Kasumi-1 (cell line): ENCODE measurements at places on chromosomes 6 and 20.

GRCh38 chr6:140538926-140539325, 1164.5 kb upstream of the CITED2 start:
- DNase-seq = no peak

- DNase-seq = no peak
These were observed 1.1 kb downstream of the DDAH2 start for GRCh38 chr6:31727717-31728671.

GRCh38 chr6:154824076-154824475, 90.9 kb downstream of the SCAF8 start:
- DNase-seq = peak; percentile 34

- peak; percentile 37 for DNase-seq
These were observed 235.7 kb upstream of the ZNF217 start for GRCh38 chr20:53829255-53829723.

- no peak for DNase-seq
These were observed 242.5 kb downstream of the ERMARD start for GRCh38 chr6:169993861-169994481.

DNA sequence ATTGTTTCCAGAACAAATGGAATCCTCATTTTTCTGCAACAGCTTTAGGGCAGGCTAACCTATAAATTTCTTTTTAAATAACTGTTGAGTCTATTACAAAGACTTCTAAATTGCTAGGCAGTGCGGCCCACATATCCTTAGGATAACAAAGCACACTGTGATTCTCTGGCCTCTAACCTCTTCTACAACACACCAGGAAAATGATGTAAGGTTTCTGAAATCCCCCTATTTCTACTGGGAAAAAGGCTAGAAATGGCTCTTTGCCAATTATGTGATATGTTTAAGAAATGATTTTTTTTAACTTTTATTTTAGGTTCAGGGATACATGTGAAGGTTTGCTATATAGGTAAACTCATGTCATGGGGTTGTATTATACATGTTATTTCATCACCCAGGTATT, 17.3 kb upstream of the NT5E start:
- no peak for DNase-seq

- no peak for DNase-seq
These were observed 277.7 kb upstream of the RIMS1 start for GRCh38 chr6:71608646-71609045.

DNA sequence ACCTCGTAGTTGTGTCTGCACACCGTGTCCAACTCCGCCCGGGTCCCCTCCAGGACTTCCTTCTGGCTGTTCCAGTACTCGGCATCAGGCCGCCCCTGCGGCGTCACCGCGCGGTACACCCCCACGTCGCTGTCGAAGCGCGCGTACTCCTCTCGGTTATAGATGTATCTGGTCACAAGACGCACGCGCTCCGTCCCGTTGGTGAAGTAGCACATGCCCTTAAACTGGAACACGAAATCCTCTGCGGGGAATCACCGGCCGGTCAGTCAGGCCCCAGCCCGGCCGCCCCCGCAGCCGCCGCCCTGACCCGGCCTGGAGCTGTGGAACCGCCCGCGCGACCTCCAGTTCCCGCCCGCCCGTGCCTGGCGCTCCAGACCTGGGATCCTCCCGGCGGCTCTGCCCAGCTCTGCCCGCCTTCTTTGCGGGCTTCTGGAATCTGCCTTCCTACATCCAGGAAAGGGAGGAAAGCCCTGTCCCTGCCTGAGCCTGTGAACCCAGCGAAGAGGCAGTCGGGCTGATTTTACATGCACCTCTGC, 1.6 kb downstream of the HLA-DQB1 start:
- DNase-seq = no peak

GRCh38 chr6:44667226-44667625, 279.7 kb downstream of the CDC5L start:
- DNase-seq = no peak

DNA sequence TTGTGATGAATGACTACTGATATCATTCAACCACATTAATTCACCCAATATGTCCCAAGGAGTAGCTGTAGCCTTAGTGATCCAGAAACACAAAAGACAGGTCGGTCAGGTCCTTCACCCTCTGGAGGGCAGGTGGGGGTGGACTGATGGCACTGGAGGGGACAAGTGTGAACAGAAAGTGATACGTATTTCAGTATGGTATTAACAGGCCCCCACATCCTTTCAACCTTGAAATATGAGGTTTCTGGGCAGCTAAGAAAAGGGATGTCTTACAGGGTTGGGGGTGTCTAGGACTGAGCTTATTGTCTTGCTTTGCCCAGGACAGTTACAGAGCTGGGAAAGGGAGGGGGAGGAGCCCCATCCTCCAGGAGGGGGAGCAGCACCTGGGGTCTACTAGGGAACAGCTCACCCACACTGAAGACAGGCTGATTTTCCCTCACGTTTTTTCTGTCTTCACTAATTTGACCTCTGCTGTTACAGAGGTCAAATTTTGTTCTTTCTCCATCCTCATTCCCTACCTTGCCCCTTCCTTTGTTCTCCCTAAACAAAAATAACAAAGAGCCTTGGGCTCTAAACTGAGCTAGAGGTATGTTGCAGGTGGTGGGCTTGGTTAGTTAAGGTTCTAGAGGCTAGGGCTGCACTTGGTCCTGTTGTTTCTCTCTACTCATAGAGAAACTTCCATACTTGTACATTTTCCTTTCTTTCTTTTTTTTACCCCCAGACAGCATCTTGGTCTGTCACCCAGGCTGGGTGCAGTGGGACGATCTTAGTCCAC, 38.0 kb upstream of the EEF1A1 start:
- no peak for DNase-seq

DNA sequence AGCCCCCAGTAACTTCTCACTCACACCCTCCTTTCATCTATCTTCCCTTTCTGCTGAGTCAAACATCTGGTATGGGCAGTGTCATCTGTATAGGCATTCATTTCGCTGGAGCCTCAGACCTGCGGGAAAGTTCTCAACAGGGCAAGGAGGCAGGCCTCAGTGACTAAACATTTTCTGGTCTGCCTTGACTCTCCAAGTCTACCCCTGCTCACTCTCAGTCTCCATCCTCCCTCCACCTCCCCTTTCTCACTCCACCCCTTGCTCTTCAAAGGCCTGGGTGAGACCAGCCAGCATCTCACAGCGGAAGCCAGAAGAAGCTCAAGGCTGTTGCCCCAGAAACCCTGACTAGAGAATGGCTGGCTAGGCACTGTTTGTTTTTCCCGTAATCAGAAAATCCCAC, 105.0 kb upstream of the BEND6 start:
- DNase-seq = no peak

GRCh38 chr6:105797983-105798453, 288.1 kb upstream of the PRDM1 start:
- no peak for DNase-seq
